T follicular helper cell (primary cell): ENCODE measurements at places on chromosomes 3 and 15.

- no peak for DNase-seq
Measured at GRCh38 chr3:57983734-57984518, 24.3 kb upstream of the FLNB start.

GRCh38 chr3:188184649-188185048 is 30.7 kb downstream of the LPP start:
- DNase-seq, result no peak

GRCh38 chr15:23897531-23897930 is 210.4 kb upstream of the NDN start:
- no peak for DNase-seq

GRCh38 chr15:85063088-85063487 is 81.4 kb downstream of the PDE8A start:
- no peak for DNase-seq

DNA sequence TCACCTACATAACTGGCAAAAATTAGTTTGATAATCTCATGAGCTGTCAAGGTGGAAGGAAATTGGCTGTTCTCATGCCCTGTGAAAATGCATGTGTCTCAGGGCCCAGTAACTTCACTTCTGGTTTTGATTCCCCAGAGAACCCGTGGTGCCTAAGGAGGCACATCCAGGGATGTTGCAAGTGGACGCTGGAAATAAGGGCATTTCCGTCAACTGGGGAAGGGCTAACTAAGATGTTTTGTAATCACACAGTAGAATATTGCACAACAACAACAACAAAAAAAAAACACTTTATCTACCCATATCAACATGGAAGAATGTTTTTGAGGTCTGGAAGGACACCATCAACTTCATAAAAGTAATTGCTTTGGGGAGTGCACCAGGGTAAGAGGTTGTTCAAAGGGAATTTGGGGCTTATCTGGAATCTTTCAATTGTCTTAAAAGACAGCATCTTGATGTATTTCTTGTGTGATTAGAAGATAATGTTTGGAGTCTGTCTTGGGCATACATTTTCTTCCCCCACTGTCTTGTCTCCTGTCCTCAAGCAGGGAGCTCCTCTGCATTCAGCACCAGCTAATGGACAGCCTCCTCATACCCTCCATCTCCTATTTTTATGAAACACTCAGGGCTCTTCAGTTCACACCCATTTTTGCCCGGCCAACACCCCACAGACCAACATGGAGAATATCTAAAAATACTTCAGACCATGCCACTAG is 37.2 kb upstream of the PRR20G start:
- DNase-seq, result no peak

DNA sequence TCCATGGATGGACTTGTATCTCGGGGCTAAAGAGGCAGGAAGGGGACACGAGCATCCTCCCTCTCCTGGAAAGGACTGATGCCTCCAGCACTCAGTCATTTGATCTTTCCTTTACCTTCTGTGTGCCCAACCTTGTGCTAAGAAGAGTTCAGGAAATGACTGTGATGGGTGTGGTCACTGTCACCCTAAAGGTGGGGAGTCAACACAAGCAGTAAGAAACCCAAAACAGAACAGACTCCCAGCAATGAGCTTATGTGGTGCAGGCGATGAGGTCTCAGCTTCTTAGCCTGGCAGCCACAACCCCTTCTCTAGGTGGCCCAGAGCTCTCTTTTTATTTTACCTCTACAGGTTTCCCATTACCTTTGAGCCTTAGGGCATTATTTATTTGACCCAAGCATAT is 3.8 kb downstream of the MPI start:
- DNase-seq, result no peak

- peak; percentile 20 for DNase-seq
Measured at GRCh38 chr3:101828691-101829436, 20.4 kb upstream of the NFKBIZ start.

- DNase-seq, result no peak
Measured at GRCh38 chr3:144822671-144823070, 851.0 kb downstream of the DIPK2A start.

GRCh38 chr3:104960579-104960978 is 406.1 kb upstream of the ALCAM start:
- DNase-seq, result no peak

GRCh38 chr15:63146684-63147083 is 10.6 kb downstream of the RPS27L start:
- DNase-seq, result no peak

GRCh38 chr15:34984889-34985630 is 3.0 kb downstream of the ZNF770 start:
- no peak for DNase-seq

DNA sequence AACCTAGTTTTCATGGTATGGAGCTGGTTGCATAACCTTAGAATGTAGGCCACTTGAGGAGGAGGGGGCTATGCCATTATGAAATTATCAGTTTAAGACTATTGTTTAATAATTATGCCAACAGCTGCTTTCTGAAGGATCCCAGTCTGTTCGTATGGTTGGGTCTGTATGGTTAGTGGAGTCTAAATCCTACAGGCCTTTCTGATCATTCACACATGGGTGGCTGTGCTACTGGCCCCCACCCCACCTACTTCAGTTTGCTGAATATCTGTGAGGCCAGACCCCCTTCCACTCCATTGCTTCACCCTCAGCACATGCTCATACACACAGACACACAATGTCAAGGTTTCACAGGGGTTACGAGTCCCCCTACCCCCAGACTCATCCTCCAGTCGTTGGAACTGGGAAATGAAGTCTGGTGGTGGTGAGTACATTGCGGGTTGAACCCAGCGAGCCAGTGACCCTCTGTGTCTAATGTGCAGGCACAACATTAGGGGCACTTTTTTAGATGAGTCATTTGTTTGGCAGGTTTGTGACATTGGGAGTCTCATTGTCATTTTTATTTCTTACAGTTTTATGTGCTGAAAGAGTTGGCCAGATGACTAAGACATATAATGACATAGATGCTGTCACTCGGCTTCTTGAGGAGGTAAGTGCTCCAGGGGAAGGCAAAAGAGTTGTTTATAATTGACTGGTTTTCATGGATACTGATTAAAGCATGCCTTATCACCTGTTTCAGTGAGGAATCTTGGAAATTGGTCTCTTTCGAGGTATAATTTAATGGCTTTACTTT is 85.3 kb downstream of the TRAK1 start:
- no peak for DNase-seq

DNA sequence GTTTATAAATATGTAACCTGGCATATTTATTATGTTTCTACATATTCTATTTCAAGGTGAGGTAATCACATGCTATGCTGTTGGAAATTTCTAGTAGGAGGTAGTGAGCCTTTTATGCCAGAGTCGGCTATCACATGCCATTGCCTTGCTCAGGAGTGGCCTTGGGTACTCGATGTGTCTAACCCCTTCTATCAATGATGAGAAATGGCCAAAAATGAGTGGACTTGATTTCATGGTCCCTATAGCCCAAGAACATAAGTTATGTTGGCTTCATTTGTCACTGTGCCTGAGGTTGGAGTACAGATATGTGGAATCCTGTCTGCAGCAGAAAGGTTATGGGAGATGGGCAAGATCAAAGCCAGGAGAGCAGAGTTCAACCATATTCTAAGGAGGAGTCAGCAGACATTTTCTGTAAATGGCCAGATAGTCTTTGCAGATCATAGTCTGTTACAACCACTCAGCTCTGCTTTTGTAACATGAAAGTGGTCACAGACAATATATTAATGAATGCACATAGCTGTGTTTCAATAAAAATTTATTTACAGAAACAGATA is 554.4 kb downstream of the PDCD6IP start:
- DNase-seq, result no peak

DNA sequence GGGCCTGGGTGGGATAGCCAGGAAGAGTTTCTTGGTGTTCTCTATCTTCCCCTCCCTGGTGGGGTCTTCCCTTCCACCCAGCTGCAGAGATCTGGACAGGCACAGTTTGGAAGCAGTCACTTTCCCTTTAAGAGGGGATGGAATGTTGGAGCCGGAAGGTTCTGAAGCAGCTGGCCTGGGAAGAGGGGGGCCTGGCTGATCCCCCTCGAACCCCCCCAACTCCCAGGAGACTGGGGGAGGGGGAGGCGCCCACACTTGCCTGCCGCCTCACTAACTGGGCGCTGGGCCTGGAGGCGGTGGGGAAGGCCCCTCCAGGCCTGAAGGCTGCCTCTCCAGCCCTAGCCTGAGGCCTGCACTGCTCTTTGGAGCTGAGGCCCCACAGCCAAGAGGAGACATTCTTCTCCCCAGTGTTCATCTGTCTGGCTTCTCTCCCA is 1.4 kb downstream of the DVL3 start:
- DNase-seq, result no peak

GRCh38 chr3:59374091-59374817 is 324.4 kb upstream of the CFAP20DC start:
- DNase-seq, result no peak

DNA sequence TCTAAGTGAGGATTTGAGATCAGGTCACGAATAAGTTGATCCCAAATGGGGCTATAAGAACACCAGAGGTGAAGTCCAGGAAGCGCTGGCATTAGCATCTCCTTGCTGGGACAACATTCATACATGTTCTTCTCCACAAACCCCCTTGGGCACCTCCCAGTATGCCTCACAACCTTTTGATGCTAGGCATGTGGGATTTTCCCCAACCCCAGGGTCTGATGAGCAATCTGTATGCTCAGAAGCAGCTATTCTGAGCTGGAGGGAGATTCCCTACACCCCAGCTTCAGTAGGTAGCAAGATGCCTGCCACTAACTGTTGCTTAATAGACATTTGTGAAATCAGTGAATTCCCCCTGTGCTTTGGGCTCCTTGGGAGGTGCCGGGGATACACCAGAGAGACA is 32.2 kb downstream of the SLC6A11 start:
- DNase-seq, result no peak

GRCh38 chr15:89860431-89860830 is 33.4 kb downstream of the AP3S2 start:
- DNase-seq, result no peak

DNA sequence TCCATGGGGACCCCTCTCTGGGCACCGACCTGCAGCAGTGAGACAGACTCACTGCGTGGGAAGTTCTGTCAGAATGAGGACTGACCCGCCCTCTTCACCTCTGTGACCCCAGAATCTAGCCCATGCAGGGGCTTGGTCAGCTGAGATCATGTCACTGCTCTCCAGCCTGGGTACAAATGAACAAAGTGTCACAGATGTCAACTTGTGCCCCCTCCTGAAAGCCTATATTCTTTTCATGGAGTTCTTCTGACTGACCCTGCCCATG is 210.8 kb downstream of the XXYLT1 start:
- DNase-seq, result no peak
